Fibroblast of pulmonary artery (primary cell): ENCODE measurements at places on chromosomes 12 and 14.

DNA sequence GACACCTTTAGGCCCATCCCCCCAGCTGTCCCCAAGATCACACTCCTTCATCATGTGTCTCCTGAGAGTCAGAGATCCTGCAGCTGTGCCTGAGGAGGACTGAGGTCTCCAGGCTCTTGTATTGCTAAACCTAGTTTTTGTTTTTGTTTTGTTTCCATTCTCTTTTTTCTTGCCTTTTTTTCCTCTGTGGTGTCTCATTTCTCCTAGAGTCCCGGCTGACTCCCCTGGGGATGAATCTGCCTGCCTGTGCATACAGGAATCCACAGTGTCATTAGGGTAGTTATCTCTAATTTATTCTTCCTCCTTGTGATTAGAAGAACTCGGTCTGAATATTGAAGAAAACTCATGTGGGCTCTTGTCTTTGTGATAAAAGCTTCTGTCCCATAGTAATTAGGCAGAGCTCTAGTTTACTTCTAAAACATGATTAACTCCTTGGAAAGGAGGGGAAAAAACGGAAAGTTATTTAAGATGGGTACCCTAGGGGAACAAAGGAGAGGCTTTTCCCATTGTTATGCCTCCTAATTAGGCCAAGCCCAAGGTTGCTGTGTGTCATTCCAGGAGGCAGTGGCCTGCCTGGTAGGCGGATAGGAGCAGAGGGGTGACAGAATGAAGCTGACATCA is 343.2 kb downstream of the ZFP36L1 start:
- DNase-seq: no peak

DNA sequence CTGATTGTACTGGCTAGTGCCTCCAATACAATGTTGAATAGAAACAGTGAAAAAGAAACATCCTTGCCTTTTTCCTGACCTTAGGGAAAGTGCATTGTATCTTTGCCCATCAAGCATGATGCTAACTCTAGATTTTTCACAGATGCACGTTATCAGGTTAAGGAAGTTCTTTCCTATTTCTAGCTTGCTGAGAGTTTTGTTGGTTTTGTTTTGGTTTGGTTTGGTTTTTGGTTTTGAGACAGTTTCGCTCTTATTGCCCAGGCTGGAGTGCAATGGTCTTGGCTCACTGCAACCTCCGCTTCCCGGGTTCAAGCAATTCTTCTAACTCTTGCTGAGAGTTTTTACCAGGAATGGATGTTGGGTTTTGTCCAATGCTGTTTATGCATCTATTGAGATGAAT is 89.0 kb downstream of the BRMS1L start:
- no peak for DNase-seq

DNA sequence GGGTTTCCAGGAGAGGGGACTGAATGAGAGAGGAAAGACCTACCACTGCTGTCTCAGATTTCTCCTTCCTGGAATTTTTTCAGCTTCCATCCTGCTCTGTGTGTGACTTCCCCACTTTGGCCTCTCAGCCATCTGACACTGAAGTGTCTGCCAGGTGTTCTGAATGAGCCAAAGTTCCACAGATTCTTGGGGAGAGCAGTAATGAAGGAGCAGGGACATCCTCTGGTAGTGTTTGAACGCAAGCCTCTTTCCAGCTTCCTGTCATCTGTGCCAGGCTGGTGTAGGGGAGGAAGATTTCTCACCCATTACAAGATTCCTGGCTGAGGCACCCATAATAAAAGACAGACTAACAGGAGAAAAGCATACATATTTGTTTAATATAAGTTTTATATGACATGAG is 141.7 kb upstream of the NRXN3 start:
- DNase-seq: no peak

GRCh38 chr12:104485651-104486362 is 29.1 kb downstream of the CHST11 start:
- no peak for DNase-seq

DNA sequence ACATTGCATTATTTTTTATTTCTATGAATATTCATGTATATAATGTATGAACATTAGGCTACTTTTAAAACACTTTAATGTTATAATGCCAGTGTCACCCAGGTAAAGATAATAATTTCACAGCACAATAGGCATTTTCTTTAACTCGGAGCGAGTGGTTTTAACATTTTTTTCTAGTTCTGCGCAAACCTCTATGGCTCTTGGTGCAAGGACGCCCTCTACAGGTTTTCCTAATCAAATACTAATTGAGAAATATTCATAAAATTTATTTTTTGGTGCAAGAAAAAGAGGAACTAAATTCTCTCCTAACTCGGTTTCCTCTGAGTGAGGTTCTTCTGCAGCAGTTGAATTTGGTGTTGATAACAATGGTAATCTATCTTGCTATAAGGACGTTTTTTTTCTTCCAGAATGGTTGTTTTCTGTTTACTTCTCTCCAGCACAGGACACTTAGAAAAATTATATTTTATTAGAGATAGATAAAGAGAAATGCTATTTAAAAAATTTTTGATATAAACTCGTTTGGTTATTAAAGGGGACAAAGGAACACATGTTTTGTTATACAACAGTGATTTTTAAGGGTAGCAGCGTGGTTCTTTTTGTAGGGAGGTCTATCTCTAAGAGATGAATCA is 2.4 kb upstream of the WIF1 start:
- peak; percentile 53 for DNase-seq

DNA sequence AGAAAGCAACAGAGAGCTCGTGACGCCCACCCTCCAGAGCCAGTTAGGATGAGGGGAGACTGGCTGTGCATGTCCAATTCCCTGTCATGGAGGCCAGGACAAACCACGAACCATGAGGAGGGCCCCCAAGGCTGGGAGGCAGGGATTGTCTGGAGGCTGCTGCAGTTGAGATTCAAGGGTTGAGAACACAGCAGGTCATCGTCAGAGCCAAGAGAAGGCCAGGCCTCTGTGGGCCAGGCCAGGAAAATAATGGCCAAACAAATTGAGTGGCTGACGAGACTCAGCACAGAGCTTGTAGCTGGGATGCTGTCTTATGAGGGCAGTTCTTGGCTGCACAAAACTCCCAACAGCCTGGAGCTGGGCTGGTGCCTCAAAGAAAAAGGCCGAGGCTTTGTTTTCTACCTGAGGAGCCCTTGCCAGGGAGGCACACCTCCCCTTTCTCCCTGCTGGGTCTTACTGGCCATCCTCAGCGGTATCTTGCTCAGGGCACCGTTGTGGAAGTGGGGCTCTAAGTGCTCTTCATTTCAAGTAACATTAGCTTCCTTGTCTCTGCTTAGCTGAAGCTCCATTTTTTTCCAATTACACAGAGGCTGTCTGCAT is 665.9 kb downstream of the BCL11B start:
- no peak for DNase-seq

DNA sequence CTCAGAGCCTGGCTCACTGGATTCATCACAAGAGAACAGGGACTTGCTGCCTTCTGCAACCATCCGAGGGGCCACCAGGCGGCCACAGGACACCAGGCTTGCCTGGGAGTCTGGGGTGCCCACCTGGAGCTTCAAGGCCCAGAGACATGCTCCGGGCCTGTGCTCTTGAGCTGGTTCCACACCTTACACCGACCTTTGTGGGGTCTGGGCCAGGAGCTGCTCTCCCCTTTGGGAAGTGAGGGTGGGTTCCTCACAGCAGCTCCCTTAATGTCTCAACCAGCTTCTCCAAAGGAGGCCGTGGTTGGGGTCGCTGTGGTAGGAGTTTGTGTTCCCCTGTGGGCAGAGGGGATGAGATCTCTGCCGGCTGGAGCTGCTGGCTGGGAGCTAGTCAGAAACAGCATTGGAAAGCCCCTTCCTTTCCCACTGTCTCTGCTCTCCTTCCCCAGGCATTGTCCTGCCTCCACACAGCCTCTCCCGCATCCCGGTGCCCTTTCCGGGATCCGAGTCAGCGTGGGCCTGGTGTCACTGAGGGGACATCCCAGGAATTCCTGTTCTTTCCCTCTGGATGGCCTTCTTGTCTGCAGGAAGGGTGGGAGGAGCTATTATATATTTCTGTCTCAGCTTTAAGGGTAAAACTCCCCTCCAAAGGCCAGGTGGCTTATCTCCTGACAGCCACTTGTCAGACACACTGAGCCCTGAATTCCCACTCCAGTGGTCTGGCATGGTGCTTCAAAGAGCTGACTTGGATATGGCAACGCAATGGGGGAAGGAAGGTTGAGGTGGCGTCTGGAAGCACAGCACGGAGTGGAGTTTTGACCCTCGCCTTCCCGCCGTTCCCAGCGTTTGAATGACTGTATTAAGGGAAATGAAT is 5.1 kb upstream of the PAPLN start:
- DNase-seq: no peak
